ENCODE measurements at places on chromosomes 13 and 19.
A peak's percentile ranks its signal among the peaks of the same experiment; 100 is the strongest.

GRCh38 chr19:8473648-8474476 is 28.6 kb downstream of the PRAM1 start:
- DNase-seq: no peak

DNA sequence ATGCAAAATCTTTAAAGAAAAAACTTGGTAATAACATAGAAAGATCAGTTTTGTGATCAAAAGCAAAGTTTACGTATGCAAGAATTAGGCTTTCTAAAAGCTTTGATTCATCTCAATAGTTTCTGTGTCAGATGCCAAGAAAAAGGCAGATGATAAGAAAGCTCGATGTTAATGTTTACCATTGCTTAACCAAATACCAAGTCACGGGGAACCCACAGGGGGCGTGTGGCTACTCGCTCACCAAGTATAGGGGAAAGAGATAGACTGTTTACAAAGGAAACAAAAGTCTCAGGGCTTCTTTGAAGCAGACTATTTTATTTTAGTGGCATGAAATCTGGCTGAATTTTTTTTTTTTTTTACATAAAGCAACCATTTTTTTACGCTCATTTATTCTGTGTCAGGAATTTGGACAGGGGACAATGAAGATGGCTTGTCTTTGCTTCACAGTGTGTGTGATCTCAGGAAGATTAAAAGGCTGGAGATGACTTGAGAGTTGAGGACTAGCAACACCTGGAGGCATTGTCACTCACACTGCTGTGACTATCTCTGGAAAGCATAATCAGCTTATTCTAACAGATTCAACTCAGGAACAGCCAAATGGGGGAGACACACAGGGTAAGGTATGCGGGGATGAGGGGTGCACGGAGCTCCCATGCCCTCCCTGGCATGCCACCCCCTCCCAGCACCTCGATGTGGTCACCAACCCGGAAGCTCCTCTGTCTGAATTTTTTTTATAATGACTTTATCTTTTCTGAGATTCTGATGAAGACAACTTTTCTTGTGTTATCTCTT is 24.9 kb downstream of the RCBTB1 start:
- DNase-seq: peak; percentile 66

- DNase-seq: peak; percentile 36
Measured at GRCh38 chr13:34162544-34162933, 344.6 kb downstream of the RFC3 start.

- DNase-seq: no peak
Measured at GRCh38 chr19:18905513-18906236, 9.7 kb upstream of the CERS1 start.

DNA sequence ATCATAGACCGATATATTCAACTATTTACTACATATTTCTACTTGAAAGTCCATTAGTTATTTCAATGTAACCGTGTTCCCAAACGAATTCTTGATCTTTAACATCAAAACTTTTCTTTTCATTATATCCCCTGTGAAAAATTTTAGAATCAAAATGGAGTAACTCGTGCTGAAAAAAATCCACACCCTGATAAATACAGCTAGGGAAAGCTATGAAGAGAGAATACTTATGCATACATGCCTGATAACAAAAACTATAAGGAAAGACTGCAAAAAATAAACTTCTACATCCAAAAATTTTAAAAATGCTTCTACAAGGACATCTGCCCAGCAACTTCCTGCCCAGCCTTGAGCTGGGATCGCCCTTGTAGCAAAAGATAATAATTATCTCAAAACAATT is 2458.3 kb upstream of the PCDH20 start:
- DNase-seq: no peak

GRCh38 chr19:51573331-51573730 is 2.2 kb downstream of the ZNF175 start:
- DNase-seq: peak; percentile 46

- no peak for DNase-seq
Measured at GRCh38 chr13:74346960-74347359, 212.8 kb upstream of the KLF12 start.

GRCh38 chr19:48043675-48044258 is at the start of gene CABP5:
CABP5 (minus strand) TSS chr19:48044079; CDS start chr19:48043922, 157 bp downstream.
- DNase-seq: no peak

- peak; percentile 53 for DNase-seq
Measured at GRCh38 chr19:30227661-30228112, 144.5 kb upstream of the ZNF536 start.

All from cardiac fibroblast (primary cell).